ENCODE measurements at places on chromosomes 2 and 18.

DNA sequence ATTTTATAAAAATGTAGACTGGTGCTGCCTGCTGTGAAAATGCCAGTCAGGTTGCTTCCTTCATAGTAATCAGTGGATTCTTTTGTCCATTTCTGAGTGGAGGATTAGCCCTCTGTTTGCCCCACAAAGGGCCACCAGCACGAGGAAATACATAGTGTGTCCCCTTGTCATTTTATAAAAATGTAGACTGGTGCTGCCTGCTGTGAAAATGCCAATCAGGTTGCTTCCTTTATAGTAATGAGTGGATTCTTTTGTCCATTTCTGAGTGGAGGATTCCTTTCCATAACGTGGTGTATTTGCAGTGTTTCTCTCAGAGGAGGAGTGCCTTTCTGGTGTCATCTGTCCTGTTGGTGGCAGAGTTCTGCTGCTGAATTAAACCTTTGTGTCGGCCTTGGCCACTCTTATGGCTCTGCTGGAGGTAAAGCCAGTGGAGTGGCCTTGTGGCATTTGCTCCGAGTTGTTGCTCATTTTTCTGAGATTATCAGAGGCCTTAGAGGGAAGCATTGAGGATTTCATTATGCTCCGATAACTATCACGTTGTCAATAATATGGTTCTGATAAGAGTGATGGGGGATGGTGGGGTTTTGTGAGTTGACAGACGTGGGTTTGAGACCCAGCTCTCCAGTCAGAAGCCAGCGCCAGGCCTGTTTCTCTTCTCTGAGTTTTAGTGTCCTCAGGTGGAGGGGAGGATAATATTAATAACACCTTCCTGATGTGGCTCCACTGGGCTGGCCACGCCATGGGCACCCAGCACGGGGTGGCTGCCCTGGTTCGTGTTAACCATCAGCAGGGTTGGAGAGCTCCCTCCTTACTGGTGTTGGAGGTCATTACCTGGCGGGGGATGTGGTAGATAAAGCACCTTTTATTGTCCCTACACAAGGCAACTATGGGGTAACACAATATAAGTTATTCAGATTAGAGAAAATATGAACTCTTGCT, 96.6 kb downstream of the NEDD4L start:
- no peak for DNase-seq

DNA sequence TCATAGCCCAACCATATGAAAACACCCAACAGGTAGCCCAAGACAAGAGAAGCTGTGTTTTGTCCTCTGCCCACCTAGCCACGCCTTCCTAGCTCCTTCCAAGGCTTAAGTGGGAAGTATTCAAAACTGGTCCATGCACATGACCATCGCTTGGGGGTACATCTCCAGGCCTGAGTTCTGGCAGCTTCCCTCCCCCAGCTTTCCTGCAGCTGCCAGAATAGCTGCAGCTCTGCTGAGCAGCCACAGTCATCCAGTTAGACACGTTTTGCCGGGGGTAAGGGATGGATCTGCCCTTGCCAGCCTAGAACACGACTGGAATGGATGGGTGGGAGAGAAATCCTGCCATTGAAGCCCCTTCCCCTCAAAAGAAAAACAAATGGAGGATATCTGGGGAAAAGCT, 166.8 kb downstream of the NRP2 start:
- no peak for DNase-seq

- no peak for DNase-seq
Observed at GRCh38 chr2:28694364-28694763, 57.3 kb upstream of the PPP1CB start.

GRCh38 chr2:192390401-192390800, 195.7 kb upstream of the TMEFF2 start:
- DNase-seq = no peak

DNA sequence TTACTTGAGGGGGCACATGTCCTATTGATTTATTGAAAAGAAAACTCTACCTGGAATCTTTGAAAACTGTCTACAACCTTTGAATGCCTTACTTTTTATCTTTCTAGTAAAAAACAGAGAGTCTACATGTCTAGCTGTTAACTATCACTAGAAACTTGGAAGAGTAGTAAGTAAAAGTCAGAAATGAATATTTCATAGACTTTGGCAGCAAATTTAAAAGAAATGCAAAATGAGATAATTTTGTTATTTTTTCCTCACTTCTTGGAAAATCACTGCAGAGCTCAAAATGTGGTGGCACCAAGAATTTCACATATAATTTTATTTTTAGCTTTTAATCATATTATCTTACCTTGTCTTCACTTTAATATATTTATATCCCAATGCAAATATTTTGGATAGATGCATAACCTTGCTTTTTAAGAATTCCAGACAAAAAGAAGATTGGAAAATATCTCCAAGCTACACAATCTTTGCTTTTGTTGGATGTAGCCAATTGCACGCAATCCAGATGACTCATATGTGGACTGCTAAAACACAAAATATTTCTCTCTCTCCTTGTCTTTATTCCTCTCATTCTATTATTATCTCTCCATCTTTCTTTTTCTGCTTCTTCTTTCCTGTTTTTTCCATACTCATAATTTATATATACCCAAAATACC, 92.2 kb upstream of the DSEL start:
- no peak for DNase-seq

- no peak for DNase-seq
Observed at GRCh38 chr2:144358979-144359541, 160.9 kb downstream of the ZEB2 start.

- DNase-seq = peak; percentile 81
Observed at GRCh38 chr2:54103454-54104314, 11.7 kb upstream of the ACYP2 start.

DNA sequence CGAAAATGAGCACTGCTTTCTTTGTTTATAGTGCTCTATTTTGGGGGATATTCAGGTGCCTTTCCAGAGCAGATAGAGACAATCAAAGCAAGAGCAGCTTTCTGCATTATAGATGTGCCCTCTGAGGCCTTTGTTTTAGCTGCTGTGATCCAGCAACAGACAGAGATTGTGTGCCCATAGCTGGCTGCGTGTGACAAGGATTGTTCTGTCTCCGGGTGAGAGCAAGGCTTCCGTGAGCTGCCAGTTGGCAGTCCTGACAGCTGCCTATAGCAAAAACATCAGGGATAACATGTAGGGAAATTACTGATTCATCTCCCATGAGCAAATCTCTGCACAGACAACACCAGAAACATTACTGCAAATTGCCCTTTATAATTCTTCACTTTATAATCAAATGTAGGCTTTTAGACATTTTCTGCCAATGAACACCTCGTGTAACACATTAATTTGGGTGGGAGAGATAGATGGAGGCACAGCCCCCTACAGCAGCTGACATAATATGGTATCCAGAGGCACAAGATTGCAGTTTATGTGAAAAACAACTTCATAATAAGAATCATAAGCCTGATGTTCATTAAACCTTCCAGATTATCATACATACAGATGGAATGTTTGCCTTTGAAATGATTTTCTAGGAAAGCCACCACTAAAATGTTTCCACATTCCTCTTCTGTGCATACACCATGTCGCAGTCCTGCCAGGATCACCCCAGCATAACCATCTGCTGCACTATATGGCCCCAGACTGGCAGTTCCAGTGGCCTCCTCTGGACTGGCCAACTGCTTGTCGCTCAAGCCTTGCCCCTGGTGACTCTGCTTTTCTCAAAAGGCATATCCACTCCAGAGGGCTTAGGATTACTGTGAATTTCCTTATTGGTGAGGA, 131.2 kb downstream of the TRIB2 start:
- no peak for DNase-seq

DNA sequence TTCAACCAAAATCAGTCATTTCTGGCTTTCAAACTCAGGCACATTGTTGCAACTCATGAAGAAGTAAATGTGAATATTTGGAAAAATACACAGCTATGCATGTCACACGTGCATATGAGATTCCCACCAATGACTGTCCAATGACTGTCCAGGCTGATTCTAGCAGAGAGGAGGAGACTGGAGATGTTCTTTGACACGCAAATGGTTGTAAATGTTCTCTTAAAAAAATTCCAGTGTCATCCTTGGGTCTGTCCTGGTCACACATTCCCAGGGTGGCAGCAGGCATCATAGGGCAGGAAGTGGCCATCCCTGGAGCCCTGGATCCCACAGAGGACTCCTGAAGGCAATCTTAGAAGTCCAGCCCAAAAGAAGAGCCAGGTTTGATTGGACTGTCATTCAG, 40.9 kb downstream of the TWIST2 start:
- DNase-seq = no peak

GRCh38 chr2:135986507-135986906, 1.1 kb upstream of the DARS1 start:
- no peak for DNase-seq

GRCh38 chr2:196171946-196172345, 568 bp upstream of the STK17B start:
- DNase-seq = no peak

- DNase-seq = no peak
Observed at GRCh38 chr2:23507267-23508065, 122.5 kb downstream of the KLHL29 start.

GRCh38 chr2:183227176-183227575, 102.9 kb downstream of the NUP35 start:
- DNase-seq = no peak

- DNase-seq = no peak
Observed at GRCh38 chr2:36729067-36729466, 32.6 kb downstream of the VIT start.

DNA sequence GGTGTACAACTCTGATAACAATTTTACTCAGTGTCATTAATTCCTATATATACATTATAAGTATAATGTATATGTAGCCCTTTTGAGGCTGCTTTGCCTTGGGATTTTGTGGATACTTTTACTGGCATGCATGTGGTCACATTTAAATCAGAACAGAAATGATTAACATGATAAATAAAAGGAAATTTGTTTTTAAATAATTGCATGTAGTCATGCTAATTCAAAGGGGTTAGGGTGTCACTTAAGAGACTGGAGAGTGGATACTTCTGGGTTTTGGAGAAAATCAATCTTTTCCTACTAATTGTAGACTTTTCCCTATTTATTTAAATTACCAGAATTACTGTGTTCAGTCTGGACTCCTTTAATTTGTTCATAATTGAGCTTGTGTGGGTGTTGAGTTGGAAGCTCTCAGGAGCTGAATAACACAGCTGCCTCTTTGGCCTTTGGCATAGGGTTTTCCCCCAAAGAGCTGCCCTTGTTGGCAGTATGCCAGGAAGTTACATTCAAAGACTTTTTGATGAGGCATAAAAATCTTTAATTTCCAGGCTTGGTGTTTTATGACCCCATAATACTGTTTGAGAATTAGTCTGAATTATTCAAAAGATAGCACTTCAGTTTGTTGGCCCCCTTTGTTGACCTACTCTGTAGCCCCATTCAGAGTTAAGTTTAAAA, 484.7 kb upstream of the NRP2 start:
- no peak for DNase-seq

DNA sequence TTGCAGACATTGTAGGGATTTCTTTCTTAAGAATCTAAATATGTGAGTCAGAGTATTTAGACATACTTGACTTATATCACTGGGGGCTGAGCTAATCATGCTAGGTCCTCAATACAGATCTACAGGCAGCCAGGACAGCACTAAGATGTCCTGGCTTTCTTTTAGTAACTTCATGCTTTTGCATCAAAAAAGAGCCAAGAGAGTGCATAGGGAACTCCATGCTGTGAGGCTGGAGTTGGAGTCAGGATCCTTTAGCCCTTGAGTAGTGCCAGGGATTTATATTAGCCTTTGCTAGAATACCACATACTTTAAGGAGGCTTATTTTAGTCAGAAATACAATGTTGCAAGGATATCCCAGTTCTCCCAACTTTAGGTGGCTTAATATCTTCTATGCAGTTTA, 289.7 kb downstream of the CCDC85A start:
- DNase-seq = no peak

DNA sequence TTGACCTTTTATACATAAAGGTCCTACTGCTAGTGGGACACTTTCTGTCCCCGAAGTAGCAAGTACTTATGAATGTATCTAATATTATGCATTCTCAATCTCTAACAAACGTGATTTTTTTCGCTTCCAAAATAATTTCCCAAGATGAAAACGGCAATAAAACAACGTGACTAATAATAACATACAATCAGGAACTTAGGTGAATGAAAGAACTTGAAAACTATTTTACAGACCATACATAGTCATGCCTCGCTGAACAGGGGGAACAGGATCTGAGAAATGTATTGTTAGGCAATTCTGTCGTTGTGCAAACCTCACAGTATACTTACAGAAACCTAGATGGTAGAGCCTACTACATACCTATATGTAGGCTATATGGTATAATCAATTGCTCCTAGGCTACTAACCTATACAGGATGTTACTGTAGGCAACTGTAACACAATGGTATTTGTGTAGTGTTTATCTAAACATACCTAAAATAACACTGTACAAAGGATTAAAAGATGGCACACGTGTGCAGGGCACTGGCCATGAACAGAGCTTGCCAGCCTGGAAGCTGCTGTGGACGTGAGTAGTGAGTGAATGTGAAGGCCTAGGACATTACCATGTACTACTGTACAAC, 2.5 kb downstream of the RTN4 start:
- DNase-seq = no peak

DNA sequence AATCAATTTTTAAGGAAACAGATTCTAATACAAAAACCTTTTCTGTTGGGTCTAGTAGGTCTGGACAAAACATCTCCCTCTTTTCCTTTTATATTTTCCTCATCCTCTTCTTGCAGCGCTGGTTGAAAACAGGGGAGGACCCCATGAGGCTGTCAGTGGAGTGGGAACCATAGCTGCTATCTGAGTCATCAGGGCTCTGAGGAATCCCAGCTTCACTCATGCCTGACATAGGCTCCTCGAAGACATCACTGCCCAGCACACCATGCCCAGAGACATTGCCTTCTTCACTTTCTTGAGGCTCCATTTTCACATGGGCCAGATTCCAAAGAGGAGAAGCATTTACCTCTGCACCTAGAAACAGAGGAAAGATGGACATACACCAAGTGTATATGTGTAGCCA, 10.0 kb downstream of the SUPT7L start:
- no peak for DNase-seq

- no peak for DNase-seq
Observed at GRCh38 chr2:170690640-170691039, 24.5 kb upstream of the SP5 start.

DNA sequence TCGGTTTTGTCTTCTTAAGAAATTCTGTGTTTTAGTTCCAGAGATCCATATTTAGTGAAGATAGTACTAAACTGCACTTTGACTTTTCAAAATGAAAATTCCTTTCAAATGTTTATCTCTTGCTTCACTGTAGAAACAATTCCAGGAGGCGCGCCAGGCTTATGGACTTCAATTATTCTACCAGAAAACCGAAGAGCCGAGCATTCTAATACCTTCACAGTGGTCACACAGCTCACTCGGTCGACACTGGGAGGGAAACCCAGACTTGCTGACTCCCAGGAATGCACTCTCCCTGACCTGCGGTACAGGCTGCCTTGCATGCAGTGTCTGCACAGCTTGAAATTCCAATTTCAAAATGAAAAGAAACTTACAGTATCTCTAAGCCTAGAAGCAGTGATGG, 119.9 kb upstream of the PIEZO2 start:
- no peak for DNase-seq
